ENCODE measurements at places on chromosomes 1 and 21.

DNA sequence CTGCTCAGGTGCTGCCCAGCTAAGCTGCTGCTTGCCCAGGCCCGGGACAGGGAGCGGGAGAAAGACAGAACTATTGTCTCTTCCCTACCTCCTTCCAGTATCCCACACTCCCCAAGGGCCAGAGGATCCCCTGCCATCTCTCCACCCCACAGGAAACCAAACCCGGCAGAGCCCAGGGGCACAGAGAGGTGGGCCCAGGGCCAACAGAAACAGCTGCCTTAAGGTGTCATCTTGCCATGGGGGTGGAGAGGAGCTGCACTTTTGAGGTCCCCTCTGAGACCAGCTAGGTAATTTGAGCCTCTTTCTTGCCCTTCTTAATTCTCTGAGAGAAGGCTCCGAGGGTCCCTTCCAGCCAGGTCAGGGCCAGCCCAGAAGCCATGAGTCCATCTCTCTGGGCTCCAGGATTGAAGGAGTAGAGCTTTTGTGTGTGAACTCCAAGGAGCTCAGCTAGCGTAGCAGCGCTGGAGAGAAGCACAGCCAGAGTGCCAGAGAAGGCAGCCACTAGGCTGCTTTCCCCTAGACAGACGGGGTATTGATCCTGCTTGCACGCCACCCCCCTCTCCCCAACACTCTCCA is 9.7 kb upstream of the GPR61 start:
- DNase-seq: no peak

- no peak for DNase-seq
Measured at GRCh38 chr1:96968541-96968940, 247.0 kb downstream of the PTBP2 start.

- DNase-seq: no peak
Measured at GRCh38 chr1:180854001-180854400, 58.7 kb upstream of the KIAA1614 start.

- DNase-seq: peak; percentile 9
Measured at GRCh38 chr1:67832737-67833601, at the start of gene GNG12. Gene GNG12, minus strand, starts transcription at chr1:67833467. Its CDS starts 125,781 bp downstream, at chr1:67707686.

GRCh38 chr1:206491616-206492015 is 15.7 kb upstream of the RASSF5 start:
- no peak for DNase-seq

GRCh38 chr1:2418791-2419320 is 6.5 kb upstream of the PEX10 start:
- DNase-seq: no peak

Data from stimulated activated CD4-positive, alpha-beta T cell treated with anti-CD3 and anti-CD28 coated beads, Interleukin-4, amount 100 ng/mL, for 24 hours (primary cell).